ENCODE measurements at places on chromosomes 2 and 18.

DNA sequence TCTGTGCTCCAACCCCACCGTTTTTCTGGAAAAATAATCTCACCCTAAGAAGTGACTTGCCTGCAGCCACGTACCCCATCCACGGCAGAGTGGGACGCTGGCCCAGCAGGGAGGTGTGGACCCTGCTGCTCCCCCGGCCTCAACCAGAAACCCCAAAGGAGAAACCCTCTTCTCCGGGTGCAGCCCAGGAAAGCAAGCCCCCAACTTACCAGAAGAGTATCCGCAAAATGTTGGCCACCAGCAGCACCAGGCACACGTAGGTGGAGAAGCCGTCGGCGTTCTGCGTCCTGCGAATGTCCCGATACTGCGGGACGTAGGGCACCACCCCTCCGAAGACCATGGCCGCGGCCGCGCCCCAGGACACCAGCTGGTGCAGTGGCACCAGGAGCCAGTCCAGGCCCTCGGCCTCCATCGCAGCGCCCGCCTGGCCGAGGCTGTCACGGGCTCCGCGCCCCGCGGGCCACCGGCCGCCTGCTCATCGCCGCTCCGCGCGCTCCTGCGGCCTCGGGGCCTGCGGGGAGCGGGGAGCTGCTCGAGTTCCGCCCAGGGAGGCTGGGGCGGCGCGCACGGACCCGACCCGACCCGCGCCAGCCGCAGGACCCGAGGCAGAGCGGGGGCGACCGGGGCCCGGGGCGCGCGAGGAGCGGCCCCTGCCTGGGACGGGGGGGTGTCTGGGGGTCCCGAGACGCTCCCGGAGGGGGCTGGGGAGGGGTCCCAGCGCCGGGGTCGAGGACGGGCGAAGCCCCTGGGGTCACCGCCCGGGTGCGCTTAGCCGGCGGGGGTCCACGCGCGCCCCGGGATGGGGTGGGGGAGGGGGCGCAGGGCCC is 725 bp downstream of the SLC66A2 start:
- DNase-seq = no peak

DNA sequence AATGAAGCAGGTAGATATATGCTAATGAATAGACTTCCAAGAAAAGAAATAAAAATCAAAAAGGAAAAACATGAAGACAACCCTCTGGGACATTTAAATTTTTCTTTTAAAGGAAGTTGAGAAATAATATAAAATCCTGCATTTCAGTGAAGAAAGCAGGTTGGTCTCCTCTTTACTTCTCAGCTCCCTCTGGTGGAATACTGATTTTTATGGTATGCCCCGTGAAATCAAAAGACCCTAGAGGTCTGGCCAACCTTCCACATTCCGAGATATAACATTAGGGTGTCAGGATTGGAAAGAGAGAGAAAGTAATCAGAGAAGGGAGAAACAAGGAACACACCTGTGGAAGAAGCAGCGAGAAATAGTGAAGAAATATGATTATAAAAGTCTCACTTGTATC is 72.7 kb downstream of the DNER start:
- DNase-seq = no peak

GRCh38 chr2:222561817-222562645 is 93.9 kb downstream of the FARSB start:
- peak; percentile 52 for DNase-seq

GRCh38 chr2:139613264-139613663 is 833.1 kb upstream of the NXPH2 start:
- no peak for DNase-seq

- DNase-seq = no peak
Measured at GRCh38 chr2:152573168-152573567, 144.1 kb downstream of the PRPF40A start.

GRCh38 chr2:110773401-110773921 is 41.1 kb downstream of the ACOXL start:
- DNase-seq = no peak

- DNase-seq = peak; percentile 76
Measured at GRCh38 chr18:906416-907114, 1.9 kb downstream of the ADCYAP1 start.

DNA sequence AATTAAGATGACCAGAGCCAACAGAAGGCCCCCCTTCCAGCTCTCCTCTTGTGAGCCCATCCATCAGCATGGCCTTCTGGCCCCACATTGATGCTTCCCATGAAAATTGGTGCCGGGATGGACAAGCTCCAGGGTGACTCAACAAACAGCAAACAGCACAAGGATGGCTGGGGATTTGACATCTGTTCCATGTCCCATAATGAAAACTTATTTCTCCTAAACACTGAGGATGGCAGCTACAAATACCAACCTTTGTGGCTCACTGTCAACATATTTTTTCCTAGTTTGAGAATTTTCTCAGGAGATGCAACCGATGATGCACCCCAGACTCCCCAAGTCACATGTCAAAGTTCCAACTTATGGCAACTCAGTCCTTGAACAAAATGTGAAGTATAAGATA is 169.6 kb upstream of the SIX2 start:
- no peak for DNase-seq

DNA sequence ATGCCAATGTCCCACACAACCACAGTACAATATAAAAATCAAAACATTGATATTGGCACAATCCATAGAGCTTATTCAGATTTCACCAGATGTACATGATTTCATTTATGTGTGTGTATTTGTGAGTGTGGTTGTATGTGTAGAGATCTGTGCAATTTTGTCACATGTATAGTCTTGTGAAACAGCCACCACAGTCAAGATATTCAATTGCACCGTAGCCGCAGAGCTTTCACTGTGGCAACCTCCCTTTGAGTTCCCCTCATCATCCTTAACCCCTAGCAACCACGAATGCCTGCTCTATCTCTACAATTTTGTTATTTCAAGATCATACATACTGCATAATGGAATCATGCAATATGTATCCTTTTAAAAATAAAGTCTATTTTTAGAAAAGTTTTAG is 391.3 kb downstream of the SETBP1 start:
- no peak for DNase-seq

DNA sequence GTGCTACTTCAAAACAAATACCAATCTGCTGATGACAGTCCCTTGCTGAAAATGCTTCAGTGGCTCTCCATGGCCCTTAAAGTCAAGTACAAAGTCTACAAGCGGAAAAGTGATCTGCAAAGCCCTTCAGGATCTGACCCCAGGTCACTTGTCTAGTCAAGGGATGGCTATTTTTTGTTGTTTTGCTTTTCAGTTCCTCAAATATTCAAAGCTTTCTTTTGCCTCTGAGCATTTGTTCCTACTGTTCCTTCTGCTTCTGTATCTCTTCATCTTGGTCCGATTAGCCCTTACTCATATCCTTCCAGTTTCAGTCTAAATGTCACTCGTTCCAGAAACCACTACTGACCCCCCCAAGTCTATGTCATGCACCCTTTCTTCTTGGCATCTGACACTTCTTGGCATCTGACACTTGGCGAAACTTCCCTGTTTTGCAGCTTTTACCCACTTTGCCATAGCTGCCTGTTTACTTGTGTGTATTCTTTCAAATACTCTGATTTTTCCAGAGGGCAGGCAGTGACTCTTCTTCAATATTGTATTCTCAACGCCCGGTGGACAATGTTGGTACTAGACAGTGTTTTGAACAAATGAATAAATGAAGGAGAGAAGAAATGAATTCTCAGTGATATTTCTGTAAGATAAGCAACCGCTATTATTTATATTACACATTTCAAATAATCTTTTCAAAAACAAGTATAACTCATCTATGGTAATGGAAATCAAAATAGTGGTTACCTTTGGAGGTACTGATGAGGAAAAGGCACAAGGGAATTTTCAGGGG is 175.9 kb upstream of the FN1 start:
- DNase-seq = no peak

GRCh38 chr2:27003857-27004256 is 28.9 kb upstream of the TMEM214 start:
- DNase-seq = no peak

GRCh38 chr2:73290049-73290839 is 3.1 kb downstream of the EGR4 start:
- DNase-seq = no peak

GRCh38 chr2:1367601-1368000 is 45.7 kb upstream of the TPO start:
- DNase-seq = no peak

DNA sequence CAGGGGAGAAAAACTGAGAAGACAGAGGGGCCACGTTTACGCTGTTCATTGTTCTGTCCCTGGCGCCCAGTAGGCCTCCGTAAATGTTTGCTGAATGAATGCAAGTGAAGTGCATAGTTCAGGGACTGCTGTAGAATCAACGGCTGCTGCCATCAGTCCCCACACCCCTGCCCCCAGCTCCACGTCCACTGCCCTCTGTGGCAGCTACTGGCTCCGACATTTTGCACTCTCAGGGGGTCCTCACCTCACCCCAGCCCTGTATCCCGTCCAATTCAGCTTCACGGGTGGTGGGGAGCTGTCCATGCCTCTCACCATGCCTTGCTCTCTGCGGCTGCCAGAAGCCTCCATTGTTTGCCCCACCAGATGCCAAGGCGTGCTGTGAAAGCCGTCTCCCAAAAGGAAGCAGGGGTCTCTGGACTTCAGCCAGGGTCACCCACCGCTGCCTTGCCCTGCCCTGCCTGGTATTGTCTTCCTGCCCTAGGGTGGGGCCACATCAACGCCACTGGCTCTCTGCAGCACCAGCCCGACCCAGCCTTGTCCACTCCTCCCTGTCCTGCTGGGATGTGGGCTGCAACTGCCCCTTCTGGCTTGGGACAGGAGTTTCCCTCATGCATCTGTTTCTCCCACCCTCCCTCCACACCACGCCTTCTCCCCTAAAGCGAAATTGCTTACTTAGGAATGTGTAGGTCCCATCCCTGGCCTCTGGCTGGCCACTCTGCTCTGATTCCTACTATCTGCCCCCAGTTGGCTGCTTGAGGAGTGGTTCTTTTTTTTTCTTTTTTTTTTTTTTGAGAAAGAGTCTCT is 86.0 kb downstream of the RHOB start:
- DNase-seq = no peak

- no peak for DNase-seq
Measured at GRCh38 chr2:145199042-145199441, 679.1 kb upstream of the ZEB2 start.

DNA sequence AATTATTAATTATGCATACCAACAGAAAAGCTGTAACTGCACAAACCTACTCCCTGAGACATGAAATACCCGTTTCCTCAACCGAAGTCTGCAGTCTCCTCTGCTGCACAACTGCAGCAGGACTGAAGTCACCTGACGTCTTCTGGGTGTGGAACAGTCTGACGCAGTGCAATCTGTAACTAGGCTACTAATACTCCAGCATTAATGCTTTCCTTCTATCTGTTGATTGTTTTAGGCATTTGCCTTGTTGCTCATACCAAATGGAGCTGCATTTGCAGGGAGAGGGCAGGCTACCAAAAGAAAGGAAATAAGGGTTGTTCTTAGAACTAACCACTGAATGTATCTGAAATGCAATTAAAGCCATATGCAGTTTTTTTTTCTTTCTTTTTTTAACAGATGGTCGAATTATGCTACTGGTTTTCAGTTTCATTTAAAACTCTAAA is 40.1 kb downstream of the RTN4 start:
- DNase-seq = no peak

GRCh38 chr2:85769236-85769982 is 15.6 kb downstream of the ATOH8 start:
- no peak for DNase-seq

GRCh38 chr2:180901331-180901730 is 79.1 kb upstream of the UBE2E3 start:
- no peak for DNase-seq

All from iPS DF 19.7 (cell line).